ENCODE measurements at places on chromosomes 12 and 14. TPM values are rescaled to one million over a fixed set of nuclear protein-coding genes. Genes with fewer than 3 reads are reported as not detected.

Gene PRPH
- total RNA-seq, result 0.33 TPM

Gene POU6F1
- 3.5 TPM for total RNA-seq

Gene TTC6
- total RNA-seq, result not detected

Gene BDKRB2
- 0.73 TPM for total RNA-seq

Gene AKAP6
- total RNA-seq, result 10.1 TPM

Gene AMN
- total RNA-seq, result 0.07 TPM

Gene VRTN
- not detected for total RNA-seq

Gene RILPL2
- 4.6 TPM for total RNA-seq

Gene ISM2
- total RNA-seq, result 3.2 TPM

Gene FAM222A
- total RNA-seq, result 0.23 TPM

Gene SMCO2
- total RNA-seq, result 0.40 TPM

Gene PRB2
- not detected for total RNA-seq

Gene PLEKHG7
- not detected for total RNA-seq

Gene RNASE7
- not detected for total RNA-seq

Gene APOF
- total RNA-seq, result not detected

Gene AKAP3
- total RNA-seq, result 1.7 TPM

Gene INSM2
- total RNA-seq, result not detected

Gene METTL1
- 6.2 TPM for total RNA-seq

Gene CLEC2A
- total RNA-seq, result not detected

Gene P3H3
- 258 TPM for total RNA-seq

Gene CCDC196
- not detected for total RNA-seq

Gene CBLN3
- 4.2 TPM for total RNA-seq

Gene TCL1A
- not detected for total RNA-seq

Gene BCL2L14
- total RNA-seq, result not detected

Gene MYF6
- not detected for total RNA-seq

Gene CCDC177
- total RNA-seq, result not detected
